Esophagus squamous epithelium (tissue), 5 donors: ENCODE measurements at places on chromosomes 4 and X.

- DNase-seq, result no peak
Observed at GRCh38 chr4:187175197-187175596, 451.5 kb upstream of the FAT1 start.

GRCh38 chr4:8383451-8384160 lies 56.9 kb downstream of the ACOX3 start:
- DNase-seq, result no peak

GRCh38 chr4:142418697-142419096 lies 427.4 kb downstream of the INPP4B start:
- no peak for DNase-seq

GRCh38 chr4:1126506-1126905 lies 13.1 kb upstream of the RNF212 start:
- DNase-seq, result no peak

DNA sequence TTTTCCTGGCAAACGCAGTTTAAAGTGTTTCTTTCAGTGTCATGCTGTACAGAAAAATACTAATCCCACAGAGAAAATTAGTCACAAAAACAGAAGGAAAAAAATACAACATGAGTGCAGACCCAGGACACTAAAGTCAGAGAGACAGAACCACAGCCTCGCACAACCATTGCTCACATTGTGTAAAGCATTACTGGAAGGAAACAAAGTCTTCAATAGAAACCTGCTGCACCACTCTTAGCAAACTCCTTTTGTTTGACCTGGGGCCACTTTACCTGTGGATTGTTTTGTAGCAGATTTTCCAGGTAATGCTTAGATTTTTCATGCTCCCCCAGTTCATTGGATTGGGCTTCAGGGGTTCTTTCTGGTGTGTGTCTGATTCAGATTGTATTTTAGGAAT lies 131.8 kb upstream of the TMLHE start:
- no peak for DNase-seq

GRCh38 chrX:154036513-154036912 lies 16.8 kb upstream of the IRAK1 start:
- no peak for DNase-seq

- DNase-seq, result no peak
Observed at GRCh38 chr4:139839403-139840031, 173.9 kb downstream of the MGST2 start.

GRCh38 chrX:147935156-147935758 lies 23.5 kb downstream of the FMR1 start:
- DNase-seq, result no peak

GRCh38 chr4:11299836-11300235 lies 128.9 kb downstream of the HS3ST1 start:
- no peak for DNase-seq

GRCh38 chrX:85977218-85977617 lies 70.1 kb downstream of the CHM start:
- no peak for DNase-seq

DNA sequence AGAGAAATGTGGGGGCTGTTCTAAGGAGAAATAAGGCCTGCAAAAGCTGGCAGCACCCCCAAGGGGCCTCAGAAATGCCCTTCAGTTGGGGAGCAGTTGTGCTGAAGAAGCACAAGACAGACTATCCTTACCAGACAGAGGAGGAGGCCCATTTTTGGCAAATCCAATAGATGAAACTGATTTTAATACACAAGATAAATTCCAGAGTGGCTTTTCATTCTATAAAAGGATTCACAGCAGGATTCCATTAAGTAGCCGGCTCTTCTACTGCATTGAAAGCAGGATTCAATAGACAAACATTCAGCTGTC lies 8.1 kb downstream of the SEPTIN6 start:
- DNase-seq, result no peak

GRCh38 chr4:151173871-151174270 lies 74.4 kb downstream of the RPS3A start:
- DNase-seq, result no peak

DNA sequence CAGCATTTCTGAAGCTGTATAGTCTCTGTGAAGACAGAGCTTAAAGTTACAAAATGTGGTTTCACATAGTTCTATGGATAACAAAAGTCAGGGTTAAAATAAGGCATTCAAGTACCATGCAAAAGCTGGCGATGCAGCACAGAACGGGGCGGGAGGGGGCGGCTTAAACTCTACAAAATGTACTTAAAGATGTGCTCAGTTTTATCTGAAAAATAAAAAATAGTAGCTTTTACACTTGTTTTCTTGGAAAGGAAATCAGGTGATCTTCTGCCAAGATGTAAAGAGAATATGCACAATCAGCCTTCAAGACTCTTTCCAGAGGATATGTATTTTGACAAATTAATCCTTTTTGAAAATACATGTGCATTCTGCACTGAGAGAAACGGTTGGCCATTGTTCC lies 301.7 kb upstream of the EMCN start:
- DNase-seq, result no peak

GRCh38 chrX:154368630-154369448 lies 5.6 kb downstream of the FLNA start:
- DNase-seq, result peak; percentile 51

DNA sequence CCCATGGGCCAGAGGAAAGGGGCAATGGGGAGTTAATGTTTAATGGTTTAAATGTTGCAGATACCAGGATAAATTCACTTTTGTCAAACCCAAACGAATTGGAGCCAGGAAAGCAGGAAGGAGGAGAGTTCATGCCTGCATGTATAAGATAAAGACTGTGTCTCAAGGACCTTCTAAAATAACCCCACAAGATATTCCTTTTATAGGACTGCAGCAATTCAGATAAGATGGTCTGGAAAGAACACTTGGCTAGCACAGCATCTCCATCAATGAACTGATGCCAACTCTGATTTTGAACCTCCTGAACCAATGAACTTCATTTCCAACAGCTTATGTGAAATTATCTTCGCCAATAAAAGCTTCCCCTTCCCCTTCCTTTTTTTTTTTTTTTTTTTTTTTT lies 31.3 kb upstream of the LONRF3 start:
- DNase-seq, result no peak

DNA sequence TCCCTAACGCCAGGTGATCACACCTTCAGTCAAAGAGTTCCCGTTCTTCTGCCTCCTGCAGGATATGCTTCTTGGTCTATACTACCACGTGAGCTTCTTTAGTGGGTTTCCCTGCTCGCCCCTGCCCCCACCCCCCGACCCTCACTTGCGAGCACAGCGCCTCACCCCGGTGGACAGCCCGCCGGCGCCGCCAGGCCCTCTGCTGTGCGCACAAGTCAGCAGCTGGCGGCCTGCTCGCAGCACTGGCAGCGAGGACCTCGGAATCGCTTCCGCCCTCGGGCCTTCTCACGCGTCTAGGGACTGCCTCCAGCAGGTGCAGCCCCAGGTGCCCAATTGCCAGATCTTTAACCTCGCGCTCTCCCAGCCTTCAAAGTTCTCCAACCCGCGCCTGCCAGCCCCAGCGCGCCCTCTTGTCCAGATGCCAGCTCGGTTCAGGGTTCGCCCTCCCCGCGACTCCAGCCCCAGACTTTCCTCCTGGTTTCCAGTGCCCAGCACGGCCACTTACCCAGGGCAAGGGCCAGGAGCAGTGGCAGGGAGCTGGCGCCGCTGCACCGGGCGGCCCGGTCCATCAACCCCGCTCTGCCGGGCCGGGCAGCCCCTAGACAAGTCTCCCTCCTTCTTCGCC lies 454 bp downstream of the BTC start:
- no peak for DNase-seq

DNA sequence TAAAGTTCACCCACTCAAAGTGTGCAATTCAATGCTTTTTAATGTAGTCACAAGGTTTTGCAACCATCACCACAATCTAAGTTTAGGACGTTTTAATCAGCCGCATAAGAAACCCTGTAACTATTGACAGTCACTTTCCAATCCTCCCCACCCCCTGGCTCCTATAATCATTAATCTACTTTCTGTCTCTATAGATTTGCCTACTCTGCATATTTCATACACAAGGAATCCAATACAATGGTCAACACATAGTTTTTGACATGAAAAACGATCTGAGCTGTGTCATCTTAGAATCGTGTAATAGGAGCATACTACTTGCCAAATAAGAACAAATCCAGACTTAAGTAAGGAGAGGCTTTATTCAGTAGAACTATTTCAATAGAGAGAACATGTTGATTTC lies 47.6 kb downstream of the ANXA3 start:
- no peak for DNase-seq

- DNase-seq, result no peak
Observed at GRCh38 chr4:159778298-159778697, 675.4 kb downstream of the RAPGEF2 start.

DNA sequence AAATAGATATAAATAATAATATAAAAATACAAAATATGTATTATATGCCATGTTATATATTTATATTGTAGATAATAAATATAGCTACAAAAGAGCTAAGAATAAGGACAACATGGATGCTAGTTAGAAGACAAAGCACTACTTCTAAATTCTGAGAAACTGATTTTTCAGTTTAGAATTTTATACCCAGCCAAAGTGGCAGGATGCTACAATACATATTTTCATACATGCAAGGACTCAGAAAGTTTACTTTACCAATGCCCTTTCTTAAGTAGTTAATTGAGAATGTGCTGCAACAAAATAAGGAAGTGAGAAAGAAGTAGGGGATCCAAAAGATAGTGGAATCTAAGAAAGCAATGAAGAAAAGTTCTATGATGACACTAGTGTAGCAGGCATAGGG lies 64.5 kb downstream of the PDE5A start:
- no peak for DNase-seq

- DNase-seq, result no peak
Observed at GRCh38 chr4:174314770-174315169, 31.1 kb downstream of the CEP44 start.

DNA sequence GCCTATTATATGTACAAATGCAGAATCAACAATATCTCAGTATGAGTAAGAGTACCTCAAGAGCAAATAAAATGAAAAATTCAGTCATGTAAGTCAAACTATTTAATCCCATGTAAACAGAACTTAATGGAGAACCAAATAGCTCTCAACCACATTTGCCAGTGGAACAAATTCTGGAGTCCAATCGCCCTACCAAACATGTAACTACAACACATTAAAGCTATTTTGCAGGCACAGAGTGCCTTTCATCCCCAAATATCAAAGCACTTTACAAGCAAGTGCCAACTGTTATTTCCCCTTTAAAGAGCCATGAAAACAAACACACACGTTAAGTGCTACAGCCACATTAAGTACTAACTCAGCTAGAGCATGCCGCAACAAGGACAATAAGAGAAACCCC lies 51.3 kb downstream of the PCDH19 start:
- no peak for DNase-seq

GRCh38 chrX:144840616-144841015 lies 406.7 kb upstream of the SPANXN1 start:
- DNase-seq, result no peak

DNA sequence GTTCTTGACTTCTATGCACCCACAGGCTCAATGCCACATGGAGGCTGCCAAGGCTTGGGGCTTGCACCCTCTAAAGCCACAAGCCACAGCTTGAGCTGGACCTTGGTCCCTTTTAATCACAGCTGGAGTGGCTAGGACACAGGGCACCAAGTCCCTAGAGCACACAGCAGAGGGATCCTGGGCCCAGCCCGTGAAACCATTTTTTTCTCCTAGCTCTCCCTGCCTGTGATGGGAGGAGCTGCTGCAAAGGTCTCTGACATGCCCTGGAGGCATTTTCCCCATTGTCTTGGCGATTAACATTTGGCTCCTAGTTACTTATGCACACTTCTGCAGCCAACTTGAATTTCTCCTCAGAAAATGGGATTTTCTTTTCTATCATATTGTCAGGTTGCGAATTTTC lies 410.9 kb downstream of the GRID2 start:
- DNase-seq, result no peak

DNA sequence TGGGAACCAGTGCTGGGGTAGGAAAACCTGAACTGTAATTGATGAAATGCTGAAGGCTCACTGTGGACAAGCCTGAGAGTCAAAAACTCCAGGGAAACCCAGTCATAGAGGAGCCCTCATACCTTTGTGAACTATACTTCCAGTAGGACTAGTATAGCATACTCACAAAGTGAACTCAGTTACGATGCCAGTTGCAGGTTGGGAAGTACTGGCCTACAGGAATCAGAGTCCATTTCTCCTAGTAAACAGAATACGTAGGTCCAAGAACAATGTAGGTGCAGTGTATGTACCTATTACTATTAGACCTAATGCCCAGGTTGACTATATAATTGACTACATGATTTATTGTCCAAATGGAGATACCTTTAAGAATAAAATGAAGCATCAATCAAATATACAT lies 8.5 kb upstream of the ANKRD17 start:
- DNase-seq, result no peak

- DNase-seq, result no peak
Observed at GRCh38 chr4:100823066-100823992, 305.5 kb upstream of the EMCN start.

- no peak for DNase-seq
Observed at GRCh38 chr4:90084967-90085295, 42.3 kb upstream of the CCSER1 start.

DNA sequence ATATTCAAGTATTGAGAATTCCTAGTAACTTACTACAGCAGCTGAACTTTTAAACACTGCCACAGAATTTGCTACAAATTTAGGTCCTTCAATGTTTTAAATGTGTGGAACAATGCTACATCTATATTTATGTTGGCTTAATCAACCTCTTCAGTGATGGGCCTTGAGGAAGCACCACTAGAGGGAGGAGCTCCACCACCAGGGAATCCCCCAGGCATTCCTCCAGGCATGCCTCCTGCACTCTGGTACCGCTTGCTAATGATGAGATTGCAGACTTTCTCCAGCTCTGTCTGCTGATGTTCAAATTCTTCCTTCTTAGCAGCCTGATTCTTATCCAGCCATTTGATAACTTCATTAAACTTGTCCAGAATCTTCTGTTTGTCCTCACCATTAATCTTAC lies 190.8 kb downstream of the HTR2C start:
- no peak for DNase-seq
